ENCODE measurements at places on chromosomes 13 and 19.

DNA sequence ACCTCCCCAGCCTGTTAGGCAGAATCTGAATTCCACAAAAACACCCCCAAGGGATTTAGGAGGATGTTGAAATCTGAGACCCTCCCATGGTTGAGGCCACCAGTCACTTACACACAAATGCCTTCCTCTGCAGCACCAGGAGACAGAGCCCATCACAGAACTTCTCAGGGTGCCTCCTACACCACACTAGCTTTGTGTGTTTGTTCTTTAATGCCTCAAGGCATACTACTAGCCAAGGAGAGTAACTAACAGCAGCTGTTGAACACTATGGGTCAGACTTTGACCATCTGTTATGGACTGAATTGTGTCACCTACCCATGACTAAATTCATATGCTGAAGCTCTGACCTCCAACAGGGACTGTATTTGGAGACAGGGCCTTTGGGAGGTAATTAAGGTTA is 9.5 kb upstream of the MED26 start:
- no peak for DNase-seq

GRCh38 chr13:59119475-59119874 is 1044.3 kb downstream of the DIAPH3 start:
- no peak for DNase-seq

DNA sequence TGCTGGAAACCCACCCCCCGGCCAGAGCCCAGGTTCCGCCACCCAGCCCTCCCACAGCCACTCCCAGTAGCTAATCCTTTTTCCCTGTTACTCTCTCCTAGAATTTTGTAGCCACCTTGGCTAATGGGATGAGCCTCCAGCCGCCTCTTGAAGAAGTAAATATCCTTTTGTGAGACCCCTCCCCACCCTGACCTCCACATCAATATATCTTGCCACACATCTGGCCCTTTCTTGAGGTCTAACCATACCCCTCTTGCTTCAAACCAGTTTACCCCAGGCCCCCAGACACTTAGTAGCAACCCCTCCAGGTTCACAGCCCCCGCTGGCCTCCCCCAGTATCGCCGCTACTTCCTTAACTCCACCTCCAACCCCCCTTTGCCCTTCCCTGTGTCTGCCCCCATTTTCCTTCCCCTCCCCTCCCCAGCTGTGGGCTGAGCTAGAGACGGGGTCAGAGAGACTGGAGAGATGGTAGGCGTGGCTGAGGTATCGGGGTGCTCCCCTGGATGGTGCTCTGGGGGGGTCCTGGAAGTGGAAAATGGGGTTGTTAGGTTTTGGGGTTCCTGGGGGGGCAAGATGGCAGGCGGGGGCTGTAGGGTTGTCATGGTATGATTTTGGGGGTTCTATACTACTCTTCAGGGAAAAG is 2.8 kb downstream of the PRMT1 start:
- DNase-seq: no peak

GRCh38 chr13:20526664-20527063 is 1.0 kb upstream of the CRYL1 start:
- DNase-seq: no peak

Measured in erythroblast (primary cell).